Airway epithelial cell (primary cell): ENCODE measurements at places on chromosomes 5 and 9. TPM values are rescaled to one million over a fixed set of nuclear protein-coding genes. Genes with fewer than 3 reads are reported as not detected.

The FOXB2 gene
- not detected in 2 replicates for total RNA-seq

The MPDZ gene
- 10.4 and 14.1 TPM in 2 replicates for total RNA-seq

The TAF1L gene
- not detected in 2 replicates for total RNA-seq

The C5orf52 gene
- total RNA-seq: not detected in 2 replicates

The FOXD4 gene
- 0.21 TPM in 1 of 2 replicates, not detected in the other for total RNA-seq

The LRRC19 gene
- total RNA-seq: not detected in 2 replicates

The PCDHB14 gene
- total RNA-seq: 0.21 and 0.65 TPM in 2 replicates

The TMOD1 gene
- not detected in 2 replicates for total RNA-seq

The CNOT8 gene
- total RNA-seq: 50.0 and 54.4 TPM in 2 replicates

The SRD5A1 gene
- total RNA-seq: 29.2 and 32.1 TPM in 2 replicates

The DRD1 gene
- total RNA-seq: not detected in 2 replicates

The NR6A1 gene
- total RNA-seq: 1.4 TPM in 2 replicates

The TEX48 gene
- not detected in 2 replicates for total RNA-seq

The MYMK gene
- total RNA-seq: not detected in 2 replicates

The ANKHD1 gene
- total RNA-seq: 37.6 and 40.0 TPM in 2 replicates

The UBE2QL1 gene
- not detected in 2 replicates for total RNA-seq

The LCN10 gene
- total RNA-seq: not detected in 2 replicates

The NUTM2F gene
- total RNA-seq: not detected in 2 replicates

The CTNNAL1 gene
- total RNA-seq: 50.4 and 55.6 TPM in 2 replicates

The AK1 gene
- total RNA-seq: 26.3 and 47.5 TPM in 2 replicates

The TPM2 gene
- 256 and 320 TPM in 2 replicates for total RNA-seq

The CKMT2 gene
- total RNA-seq: not detected in 2 replicates
